ENCODE measurements at places on chromosomes 7 and 10.

DNA sequence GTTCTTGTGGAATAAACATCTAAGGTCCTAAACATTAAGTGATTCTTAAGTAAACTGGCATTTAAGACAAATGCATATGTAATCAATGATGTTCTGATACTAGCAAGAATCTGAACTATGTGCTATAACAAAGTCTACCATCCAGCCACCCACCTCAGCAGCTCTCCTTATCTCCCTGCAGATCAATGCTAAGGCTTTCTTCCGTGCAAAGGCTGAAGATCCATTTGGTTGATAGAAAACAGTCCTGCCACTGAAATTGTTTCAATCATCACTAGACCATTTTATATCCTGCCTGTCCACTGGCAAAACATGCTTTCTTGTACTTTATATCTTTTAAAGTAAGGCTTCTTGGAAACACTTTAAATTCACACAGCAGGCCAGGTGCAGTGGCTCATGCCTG lies 6.3 kb upstream of the SMKR1 start:
- DNase-seq, result no peak

DNA sequence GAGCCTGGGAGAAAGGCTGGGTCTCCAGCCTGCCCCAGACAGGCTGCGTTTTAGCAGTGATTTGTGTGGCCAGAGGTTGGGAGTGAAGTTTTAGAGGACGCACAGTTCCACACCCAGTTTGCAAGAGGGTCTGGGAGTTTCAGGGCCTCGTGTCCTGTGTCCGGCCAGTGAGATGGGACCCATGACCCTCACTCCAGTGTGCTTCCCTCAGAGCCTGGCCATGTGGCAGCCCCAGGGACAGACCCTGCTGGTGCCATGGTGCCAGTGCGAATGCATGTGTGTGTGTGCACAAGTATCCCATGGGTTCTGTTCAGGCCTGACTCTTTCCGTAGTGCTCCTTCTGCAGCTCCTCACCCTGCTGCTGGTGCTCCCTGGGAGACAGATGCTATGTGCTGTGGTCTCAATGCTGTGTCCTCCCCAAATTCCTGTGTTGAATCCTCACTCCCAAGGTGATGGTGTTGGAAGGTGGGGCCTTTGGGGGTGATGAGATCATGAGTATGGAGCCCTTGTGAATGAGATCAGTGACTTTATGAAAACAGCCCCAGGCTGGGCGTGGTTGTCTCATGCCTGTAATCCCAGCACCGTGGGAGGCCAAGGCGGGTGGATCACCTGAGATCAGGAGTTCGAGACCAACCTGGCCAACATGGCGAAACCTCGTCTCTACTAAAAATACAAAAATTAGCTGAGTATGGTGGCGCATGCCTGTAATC lies 16.5 kb downstream of the ECHDC3 start:
- no peak for DNase-seq

DNA sequence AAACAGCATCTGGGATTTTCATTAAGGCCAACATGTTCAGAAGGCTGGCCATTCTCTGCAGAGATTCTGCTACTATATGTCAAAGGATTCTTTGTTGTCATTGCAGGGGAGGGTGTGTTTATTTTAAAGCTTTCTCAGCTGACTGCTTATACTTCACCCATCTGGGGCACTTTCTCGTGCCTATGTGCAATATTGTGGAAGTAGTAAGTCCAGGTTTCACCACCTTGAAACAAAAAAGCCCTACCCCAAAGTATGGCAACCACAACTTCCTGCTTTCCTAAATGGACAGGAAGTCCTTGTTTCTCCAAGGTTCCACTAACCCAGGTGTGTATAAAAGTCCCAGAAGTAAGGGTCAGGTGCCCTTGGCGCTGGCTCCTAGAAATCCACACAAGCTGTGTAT lies 58.7 kb upstream of the COL1A2 start:
- no peak for DNase-seq

DNA sequence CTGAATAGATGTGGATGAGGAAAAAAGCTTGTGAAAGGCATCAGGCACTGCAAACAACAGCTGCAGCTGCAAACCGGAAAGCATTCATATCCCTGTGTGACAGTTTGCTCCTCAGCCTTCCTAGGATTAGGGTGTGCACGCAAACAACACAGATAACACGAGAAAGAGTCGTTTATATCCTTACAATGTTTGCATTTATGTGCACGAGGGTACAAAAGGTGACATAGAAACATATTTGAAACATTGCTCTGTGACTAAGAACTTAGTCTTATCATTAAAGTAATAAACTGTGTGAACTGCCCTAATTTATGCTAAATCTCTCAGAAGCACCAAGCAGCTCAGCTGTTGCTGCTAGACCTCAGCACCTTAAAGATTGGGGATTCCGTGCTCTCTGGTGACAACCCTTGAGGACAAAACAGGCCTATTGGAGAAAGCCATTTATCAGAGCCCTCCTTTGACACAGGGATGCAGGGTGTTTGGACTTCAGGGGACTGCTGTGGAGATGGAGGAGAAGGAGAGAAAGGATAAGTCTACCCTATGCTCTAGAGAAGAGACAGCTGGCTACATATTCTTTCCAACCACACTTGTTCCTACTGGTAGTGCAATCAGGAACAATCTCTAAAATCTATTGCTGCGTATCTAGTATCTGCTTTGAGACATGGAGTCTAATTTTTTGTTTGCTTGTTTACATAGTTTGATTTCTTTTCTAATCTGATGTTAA lies 176.2 kb downstream of the GNAT3 start:
- no peak for DNase-seq

- no peak for DNase-seq
Measured at GRCh38 chr7:50982626-50983025, 199.9 kb upstream of the GRB10 start.

GRCh38 chr10:129307141-129307540 lies 159.9 kb upstream of the MGMT start:
- peak; percentile 34 for DNase-seq

DNA sequence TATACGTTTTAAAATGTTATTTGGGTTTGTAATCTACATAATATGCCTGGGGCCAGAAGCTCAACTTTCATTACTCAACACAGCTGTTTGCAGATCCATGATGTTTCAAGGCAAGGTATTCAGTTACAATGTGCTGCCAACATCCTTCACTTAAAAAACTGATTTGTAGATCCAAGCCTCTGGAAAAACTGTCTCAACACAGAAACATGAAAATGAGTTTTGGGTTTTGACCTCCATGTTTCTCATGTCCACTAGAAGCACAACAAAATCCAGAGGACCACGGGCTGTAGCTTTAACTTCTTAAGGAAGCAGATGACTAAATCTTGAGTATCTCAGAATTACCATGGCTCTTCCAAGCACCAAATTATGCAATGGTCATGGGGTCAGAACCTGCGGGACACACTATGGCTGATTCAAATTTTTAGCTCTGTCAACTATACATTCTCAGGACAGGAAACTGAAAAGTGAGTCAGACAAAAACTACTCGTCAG lies 247.1 kb upstream of the GRB10 start:
- peak; percentile 55 for DNase-seq

GRCh38 chr10:35735412-35735811 lies 93.3 kb upstream of the FZD8 start:
- DNase-seq, result no peak

GRCh38 chr10:10528563-10528910 lies 489.1 kb upstream of the CELF2 start:
- no peak for DNase-seq

DNA sequence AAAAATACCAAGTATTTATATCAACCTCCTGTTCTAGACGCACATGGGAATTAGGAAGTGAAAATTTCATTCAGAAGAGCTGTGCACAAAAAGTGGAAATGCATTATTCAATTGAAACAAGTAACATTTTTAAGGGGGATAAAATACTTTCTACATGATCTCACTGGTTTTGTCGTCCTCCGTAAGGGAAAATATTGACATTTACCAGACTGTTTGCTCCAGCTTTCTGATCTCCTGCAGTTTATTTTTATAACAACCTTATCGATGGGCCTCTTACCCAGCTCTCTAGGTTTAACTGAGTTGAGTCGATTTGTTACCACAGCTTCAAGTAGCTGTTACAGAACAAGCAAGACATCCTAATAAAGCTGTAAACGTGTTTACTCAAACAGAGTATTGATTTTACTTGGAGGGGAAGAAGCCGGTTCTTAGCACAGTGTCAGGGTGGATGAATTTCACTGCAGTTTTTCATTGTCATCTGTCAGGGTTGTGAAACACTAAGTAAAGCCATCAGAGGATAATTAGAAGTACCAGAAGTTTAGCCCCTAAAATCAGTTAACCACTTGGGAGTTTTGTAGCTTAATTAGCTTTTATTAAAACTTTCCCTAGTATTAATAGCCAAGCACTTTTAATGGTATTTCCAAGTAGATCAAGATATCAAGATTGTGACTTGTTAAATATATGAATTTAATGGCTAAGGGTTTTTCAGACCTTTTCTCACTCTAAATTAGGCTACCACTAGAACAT lies 142.6 kb upstream of the KAT6B start:
- peak; percentile 33 for DNase-seq

GRCh38 chr7:93821463-93821862 lies 69.1 kb downstream of the TFPI2 start:
- no peak for DNase-seq

DNA sequence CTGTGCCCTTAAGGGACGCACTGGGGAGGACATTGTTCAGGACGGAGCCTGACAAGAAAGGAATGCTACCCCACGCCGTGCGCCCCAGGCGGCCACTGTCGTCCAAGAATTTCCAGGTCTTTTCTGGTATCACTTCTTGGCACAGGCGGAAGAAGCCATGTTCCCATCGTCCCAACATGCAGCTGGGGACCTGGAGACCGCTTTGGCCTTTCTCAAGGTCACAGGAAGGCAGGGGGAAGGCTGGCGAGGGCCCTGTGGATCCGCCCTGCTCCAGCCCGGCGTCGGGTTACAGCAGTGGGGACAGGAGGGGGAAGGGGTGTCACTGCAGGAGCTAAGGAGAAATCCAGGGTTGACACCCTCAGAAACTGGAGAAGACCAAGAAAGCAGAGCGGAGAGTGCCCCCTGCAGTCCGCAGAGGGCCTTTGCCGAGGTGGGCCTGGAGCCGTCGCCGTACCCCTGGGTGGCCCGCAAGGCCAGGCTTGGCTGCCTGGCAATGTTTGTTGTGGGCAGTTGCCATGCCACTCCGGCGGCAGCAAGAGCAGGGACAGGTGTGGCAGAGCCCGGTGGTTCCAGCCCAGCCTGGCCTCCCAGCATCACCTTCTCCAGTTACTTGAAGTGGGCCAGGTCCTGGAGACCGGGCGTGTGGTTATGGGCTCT lies 104.1 kb downstream of the LHPP start:
- DNase-seq, result peak; percentile 61

All from eye (tissue), 1 donor.